ENCODE measurements at places on chromosomes 3 and 15. TPM values are rescaled to one million over a fixed set of nuclear protein-coding genes. Genes with fewer than 3 reads are reported as not detected.

Gene SLC2A2
- not detected for total RNA-seq

Gene TMEM266
- not detected for total RNA-seq

Gene UCN2
- 25.1 TPM for total RNA-seq

Gene ECE2
- not detected for total RNA-seq

Gene SLC12A1
- not detected for total RNA-seq

Gene XIRP1
- 0.14 TPM for total RNA-seq

Gene MUC4
- total RNA-seq: not detected

Gene FETUB
- not detected for total RNA-seq

Gene TMEM39A
- total RNA-seq: 90.2 TPM

Gene SI
- total RNA-seq: not detected

Gene TRIM42
- total RNA-seq: not detected

Gene ZMYND10
- 0.22 TPM for total RNA-seq

Gene EPHA3
- total RNA-seq: 0.22 TPM

Gene GPR62
- not detected for total RNA-seq

Gene ATP13A4
- not detected for total RNA-seq

Gene NR2E3
- total RNA-seq: 0.57 TPM

Gene VGLL3
- 27.6 TPM for total RNA-seq

Gene PPM1L
- 0.66 TPM for total RNA-seq

Gene RPSA
- 858 TPM for total RNA-seq

Gene CLSTN2
- under 0.01 TPM for total RNA-seq

Gene CKMT1A
- not detected for total RNA-seq

Gene MAP1A
- total RNA-seq: 39.2 TPM

Gene FHIT
- not detected for total RNA-seq

Gene TGM4
- not detected for total RNA-seq

Gene CTXND1
- not detected for total RNA-seq

Gene EEFSEC
- 8.6 TPM for total RNA-seq

Gene ZDHHC23
- total RNA-seq: 1.1 TPM

Gene PCOLCE2
- 0.57 TPM for total RNA-seq

Gene HYAL3
- total RNA-seq: 1.8 TPM

Gene MYO5C
- under 0.01 TPM for total RNA-seq

Gene CFAP100
- not detected for total RNA-seq

Gene LMAN1L
- not detected for total RNA-seq

Gene C3orf85
- not detected for total RNA-seq

Gene PRR20G
- not detected for total RNA-seq

Gene KBTBD13
- total RNA-seq: not detected

Gene PSMD6
- total RNA-seq: 88.6 TPM

Gene CLCN2
- total RNA-seq: 8.7 TPM

Gene OIP5
- 12.3 TPM for total RNA-seq

Gene CADM2
- not detected for total RNA-seq

Gene NEK11
- 5.9 TPM for total RNA-seq

Gene STAB1
- 0.57 TPM for total RNA-seq

Gene GATM
- 0.29 TPM for total RNA-seq

Gene CD80
- total RNA-seq: not detected

Gene ENTPD3
- total RNA-seq: 0.22 TPM

Gene TUSC7
- total RNA-seq: not detected

Gene SLC9C1
- total RNA-seq: not detected

Gene INAFM2
- 12.5 TPM for total RNA-seq

Gene UACA
- total RNA-seq: 382 TPM

Gene GPR156
- 0.44 TPM for total RNA-seq

Gene SRP14
- 131 TPM for total RNA-seq

Gene CNBP
- total RNA-seq: 264 TPM

Gene IL12A
- 7.2 TPM for total RNA-seq

Gene STRC
- not detected for total RNA-seq

Gene CDHR4
- total RNA-seq: not detected

All from placental pericyte (primary cell).